Heart right ventricle (tissue), 16 donors: ENCODE measurements at places on chromosomes 12 and 14. TPM values are rescaled to one million over a fixed set of nuclear protein-coding genes. Genes with fewer than 3 reads are reported as not detected.

- no peaks in the 10 kb centered on the region for H3K27me3 ChIP-seq
- peaks cover 7% of the 10 kb centered on the region for H3K4me1 ChIP-seq
- peaks cover 36% of the 10 kb centered on the region for H3K36me3 ChIP-seq
- peak; percentile 76 for DNase-seq
- no peak overlapping the region for H3K4me3 ChIP-seq
These were observed 9.1 kb downstream of the NEMP1 start for GRCh38 chr12:57069523-57069922.

GRCh38 chr14:67526676-67527459, 6.2 kb upstream of the PLEKHH1 start:
- no peak overlapping the region for H3K4me3 ChIP-seq
- no peaks in the 10 kb centered on the region for H3K36me3 ChIP-seq
- no peak overlapping the region for H3K27ac ChIP-seq
- H3K27me3 ChIP-seq, result peaks cover 19% of the 10 kb centered on the region
- peaks cover 6% of the 10 kb centered on the region for H3K4me1 ChIP-seq

DNA sequence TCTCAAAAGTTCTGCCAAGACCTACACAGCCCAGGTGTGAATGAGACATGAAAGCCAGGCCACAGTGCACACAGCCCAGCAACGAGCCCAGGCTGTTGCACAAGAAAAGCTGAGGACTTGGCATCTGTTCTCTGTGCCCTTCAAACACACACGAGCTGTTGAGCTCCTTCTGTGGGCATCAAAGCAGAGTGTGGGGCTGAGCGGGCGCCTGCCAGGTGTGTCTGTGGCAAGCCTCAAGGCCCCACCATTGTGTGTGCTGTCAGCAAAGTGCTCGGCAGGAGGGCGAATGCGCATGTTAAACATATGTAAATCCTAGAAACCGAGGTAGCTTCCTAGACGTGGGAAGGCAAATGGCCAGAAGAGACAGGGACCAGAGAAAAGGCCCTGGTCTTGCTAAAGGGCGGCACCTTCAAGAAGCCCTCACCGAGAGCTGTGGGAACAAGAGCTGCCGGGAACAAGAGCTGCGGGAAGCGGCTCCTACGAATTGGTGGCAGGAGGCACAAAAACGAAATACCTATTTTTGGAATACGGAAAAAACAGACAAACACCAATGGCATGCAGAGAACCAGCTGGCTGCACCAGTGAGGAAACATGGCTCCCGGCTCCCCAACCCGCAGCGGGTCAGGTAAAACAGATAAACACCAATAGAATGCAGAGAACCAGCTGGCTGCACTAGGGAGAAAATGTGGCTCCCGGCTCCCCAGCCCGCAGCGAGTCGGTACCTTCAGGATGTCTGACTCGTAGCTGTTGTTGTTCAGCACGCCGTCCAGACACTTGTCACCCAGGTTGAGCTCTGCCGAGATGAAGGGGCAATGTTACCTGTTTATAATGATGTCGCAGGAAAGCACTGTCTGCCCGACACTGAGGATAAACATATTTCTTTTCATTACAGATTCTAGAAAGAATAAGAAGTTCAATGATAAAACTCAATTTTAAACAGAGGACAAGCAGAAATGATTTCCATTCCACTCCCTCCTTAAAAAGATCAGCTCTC, 19.0 kb upstream of the GOLGA3 start:
- H3K27me3 ChIP-seq, result no peaks in the 10 kb centered on the region
- no peak overlapping the region for H3K4me3 ChIP-seq
- no peaks in the 10 kb centered on the region for H3K4me1 ChIP-seq
- no peak overlapping the region for H3K27ac ChIP-seq

- no peak overlapping the region for H3K27ac ChIP-seq
- no peak for DNase-seq
- no peak overlapping the region for H3K4me3 ChIP-seq
- H3K36me3 ChIP-seq, result no peaks in the 10 kb centered on the region
These were observed 7.1 kb downstream of the CCER1 start for GRCh38 chr12:90947869-90948268.

Gene LRTM2
- not detected for total RNA-seq

Gene KCNC2
- not detected for total RNA-seq
